ENCODE measurements at places on chromosomes 12 and 14.

DNA sequence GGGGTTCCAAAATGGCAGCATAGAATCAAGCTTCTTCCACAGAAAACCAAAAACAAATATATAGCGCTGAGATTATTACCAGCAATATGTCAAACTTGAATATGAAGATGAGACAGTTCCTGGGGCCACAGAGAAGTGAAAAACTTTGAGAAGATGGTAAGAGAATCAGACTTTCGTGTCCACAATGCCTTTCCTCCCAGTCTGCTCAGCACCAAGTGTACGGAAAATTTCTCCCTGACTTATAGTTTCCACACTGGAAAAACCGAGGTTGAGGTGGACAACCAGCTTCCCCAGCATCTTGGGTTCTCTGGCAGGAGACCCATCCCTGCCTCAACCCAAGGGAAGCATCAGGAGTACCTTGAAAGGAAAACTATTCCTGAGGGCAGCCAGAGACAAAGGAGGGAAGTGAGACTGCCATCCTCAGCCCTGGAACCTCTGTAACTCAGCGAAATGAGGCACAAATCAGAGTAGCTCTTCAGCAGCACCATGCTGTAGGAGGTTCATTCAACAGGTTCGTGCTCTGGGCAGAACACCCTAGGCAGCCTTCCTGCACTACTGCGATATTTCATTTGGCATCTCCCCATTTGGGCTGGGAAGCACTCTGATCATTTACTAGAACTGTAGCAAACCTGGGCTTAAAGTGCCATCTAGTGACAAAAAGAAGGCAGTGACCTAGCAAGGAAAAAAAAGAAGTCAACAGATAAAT is 52.4 kb upstream of the CAPRIN2 start:
- DNase-seq, result peak; percentile 85

GRCh38 chr12:52865090-52865944 is 16.5 kb upstream of the KRT78 start:
- peak; percentile 66 for DNase-seq

- DNase-seq, result no peak
Measured at GRCh38 chr12:32466187-32466586, 66.8 kb downstream of the FGD4 start.

- no peak for DNase-seq
Measured at GRCh38 chr14:49164074-49164473, 422.1 kb downstream of the RPS29 start.
